ENCODE measurements at places on chromosomes 4 and X. TPM values are rescaled to one million over a fixed set of nuclear protein-coding genes. Genes with fewer than 3 reads are reported as not detected.

DNA sequence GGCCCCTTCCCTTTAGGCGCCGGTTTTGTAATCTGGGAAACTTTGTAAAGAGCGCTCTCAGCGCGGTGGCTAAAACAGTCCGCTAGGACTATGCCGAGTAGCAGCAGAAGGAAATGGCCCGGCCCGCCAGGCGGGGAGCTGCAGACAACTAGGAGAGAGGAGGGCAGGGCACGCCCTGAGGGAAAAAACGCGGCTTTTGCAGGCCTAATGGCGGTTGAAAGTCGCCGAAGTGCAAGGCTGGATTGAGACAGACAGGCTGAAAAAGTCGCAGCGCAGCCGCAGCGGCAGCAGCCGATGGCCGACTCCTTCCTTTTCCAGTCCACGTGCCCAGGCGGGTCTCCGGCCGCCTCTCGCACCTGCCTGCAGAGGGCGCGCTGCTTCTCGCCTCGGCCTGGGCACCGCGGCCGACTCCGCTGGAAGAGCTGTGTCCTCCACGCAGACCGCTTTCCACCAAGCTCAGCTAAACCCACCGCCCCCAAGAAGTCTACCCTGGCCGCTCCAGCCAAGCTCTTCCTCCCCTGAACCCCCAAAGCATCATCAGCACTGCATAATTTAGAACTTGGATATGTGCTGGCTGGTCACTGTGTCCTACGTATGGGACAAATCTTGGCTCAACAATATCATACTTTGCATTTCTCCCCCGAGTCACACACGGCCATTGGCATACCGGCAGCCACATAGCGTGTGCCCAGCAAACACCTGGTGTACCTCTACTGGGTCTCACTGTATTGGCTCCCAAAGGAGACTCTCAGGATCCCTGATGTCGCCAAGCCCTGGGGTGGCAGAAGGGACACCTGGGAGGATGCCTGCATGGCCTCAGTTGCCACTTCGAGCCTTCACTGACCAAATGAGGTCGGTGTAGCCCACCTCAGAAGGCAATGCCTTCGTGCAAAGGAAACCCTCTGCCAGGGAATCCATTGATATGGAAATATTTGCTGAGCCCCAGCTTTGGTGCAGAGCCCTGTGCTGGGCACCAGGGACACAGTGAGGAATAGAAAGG is 14.5 kb downstream of the SLC25A5 start:
- DNase-seq, result no peak

The SSX3 gene
- not detected for polyA plus RNA-seq

DNA sequence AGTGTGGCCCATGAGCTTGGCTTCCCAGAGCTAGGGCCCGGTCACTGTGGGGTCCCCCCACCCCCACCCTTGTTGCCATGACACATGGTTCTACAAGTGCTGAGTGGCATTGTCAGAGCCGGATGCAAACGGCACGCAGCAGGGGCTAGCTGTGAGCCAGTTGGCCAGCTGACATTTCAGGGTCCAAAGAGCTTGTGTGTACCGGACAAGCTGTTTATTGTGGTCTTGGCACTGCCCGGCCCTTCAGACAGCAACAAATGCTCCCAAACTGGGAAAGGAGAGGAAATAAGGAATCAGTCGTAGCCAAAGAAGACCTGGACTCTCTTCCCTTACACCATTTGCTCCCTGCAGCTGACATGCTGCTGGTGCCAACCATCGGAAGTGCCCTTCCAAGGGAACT is 36.8 kb downstream of the TSC22D3 start:
- no peak for DNase-seq

DNA sequence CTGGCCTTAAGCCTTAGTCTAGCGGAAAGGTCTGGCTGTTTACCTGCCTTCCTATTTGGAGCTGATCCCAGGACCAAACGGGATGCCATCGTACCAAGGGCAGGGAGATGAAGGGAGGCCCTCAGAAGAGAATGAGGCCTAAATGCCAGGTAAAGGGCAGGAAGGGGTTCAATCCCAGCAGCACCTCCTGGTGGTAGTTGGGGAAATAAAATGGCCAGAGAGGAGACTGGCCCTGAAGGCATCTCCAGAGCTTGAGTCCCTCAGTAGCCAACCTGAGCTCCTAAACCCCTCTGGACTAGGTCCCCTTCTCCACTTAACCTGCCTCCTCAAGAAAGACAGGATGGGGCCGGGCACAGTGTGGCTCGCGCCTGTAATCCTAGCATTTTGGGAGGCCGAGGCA is 53.7 kb downstream of the KDM5C start:
- DNase-seq, result no peak

DNA sequence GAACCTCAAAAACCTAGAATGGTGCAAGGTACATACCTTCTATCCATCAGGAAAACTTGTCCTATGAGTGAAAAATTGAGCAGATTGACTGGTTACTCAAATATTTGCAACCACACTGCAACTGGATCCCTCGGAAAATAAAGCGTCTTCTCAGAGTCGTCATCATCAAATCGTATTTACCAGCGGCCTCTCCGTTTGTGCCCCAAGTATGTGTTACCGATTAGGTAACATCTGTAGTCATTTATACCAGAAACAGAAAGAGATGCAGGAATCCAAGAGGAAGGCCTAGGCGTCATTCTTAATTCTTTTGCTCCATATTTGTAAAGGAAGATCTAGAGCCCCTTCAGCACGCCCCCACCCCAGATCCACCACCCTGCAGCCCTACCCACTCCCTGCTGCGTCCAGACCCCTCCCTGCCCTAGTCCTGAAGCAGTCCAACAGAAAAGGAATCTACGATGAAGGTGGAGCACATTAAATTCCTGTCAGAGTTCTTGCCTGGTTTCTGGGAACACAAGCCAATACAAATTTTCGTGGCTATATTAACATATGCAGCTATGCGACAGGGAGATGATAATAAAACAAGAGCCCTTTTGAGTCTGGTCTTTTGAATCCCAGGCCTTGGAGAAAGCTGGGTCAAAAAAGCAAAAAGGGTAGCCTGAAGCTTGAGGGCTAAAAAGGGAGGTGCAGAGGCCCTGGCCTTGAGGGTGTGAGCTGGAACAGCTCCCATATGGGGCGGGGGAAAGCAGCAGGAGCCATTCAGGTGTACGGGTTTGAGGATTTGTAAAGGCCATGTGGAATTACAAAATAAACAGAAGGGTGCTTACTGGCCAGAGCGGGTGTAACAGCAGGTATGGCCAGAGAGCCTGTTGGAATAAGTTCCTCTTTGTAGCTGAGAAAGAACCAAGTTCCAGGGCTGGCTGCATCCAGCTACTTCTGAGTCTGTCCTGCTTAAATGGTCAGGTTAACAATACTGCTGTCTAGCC is 77.0 kb downstream of the ZNF827 start:
- no peak for DNase-seq

DNA sequence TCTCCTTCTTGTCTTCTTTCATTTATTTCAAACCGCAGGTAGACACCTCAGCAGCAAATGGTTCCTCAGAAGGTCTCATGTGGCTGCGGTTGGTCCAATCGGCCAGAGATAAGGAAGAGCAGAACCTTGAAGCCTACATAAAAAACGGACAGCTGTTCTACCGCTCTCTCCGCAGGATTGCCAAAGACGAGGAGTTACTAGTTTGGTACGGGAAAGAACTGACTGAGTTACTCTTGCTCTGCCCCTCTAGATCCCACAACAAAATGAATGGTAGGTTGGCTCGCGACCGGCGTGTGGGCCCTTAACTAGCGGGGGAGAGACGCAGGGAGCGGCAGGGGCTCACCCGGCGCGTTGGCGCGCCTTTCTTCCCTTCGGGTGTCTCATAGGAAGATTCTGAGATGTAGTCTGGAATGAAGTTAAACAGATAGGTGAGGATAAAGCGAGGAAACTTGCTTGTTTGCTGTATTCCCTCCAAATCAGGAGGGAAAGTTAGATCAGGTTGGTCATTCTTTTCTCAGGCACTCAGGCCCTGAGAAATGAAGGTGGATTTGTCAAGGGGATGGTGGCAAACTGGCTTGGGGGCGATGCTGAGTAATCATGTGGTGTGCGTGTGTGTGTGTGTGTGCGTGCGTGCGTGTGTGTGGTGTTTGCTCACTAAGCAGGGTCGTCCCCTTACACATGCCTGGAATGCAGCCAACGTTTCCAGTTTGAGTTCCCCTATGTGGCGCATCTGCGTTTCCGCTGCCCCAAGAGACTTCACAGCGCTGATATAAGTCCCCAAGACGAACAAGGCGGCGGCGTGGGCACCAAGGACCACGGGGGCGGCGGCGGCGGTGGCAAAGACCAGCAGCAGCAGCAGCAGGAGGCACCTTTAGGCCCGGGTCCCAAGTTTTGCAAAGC is 4.2 kb downstream of the PRDM8 start:
- DNase-seq, result no peak
